ENCODE measurements at places on chromosomes 7 and 10.

DNA sequence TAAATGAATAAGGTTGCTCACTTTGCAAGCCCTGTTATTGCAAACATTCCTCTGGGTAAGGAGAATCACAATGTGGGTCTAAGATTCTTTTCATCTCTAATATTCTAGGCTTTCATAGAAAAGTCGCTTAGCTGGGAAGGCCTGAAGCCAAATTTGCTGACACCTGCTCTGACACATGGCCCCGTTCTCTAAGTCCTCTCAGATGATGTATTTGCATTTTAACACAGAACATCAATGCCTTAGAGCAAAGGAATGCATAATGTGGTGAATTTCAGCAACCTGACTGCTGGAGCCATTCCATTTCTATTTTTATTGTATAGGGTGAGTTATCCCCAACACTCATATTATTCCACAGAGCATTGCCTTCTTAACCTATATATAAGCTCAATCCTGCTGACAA lies 682.1 kb upstream of the NRP1 start:
- no peak for DNase-seq

DNA sequence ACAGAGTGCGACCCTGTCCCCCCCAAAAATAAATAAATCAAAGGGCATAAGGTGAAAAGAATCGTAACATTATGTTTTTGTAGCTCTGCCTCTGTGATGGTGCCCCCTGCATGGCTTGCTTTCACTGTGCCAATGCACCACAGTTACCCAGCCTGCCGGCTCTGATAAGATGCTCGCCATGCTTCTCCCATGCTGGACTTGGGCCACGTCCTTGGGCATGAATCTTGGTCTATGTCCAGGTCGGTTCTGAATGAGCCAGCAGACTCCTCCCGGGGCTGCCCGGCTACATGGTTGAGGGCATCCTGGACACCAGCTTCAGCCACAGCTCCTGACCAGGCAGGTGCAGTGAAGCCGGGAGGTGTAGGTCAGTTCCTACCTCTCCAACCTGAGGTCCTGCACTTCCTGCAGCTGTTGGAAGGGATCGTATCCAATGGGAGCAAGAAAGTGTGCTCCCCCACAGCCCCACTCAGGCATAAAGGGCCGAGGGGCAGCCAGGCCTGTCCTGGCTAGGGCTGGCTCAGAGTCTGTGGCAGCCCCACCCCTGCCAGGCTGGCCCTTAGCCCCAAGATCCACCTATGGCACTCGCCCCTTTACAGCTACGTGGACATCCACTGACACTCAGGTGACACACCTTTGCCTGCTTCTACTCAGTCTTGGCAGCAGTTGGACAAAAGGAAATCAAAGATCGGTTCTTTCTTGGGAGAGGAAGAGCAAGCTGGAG lies 34.1 kb downstream of the CHST3 start:
- DNase-seq = no peak

GRCh38 chr7:30159163-30159562 lies 24.4 kb downstream of the MTURN start:
- DNase-seq = peak; percentile 60

DNA sequence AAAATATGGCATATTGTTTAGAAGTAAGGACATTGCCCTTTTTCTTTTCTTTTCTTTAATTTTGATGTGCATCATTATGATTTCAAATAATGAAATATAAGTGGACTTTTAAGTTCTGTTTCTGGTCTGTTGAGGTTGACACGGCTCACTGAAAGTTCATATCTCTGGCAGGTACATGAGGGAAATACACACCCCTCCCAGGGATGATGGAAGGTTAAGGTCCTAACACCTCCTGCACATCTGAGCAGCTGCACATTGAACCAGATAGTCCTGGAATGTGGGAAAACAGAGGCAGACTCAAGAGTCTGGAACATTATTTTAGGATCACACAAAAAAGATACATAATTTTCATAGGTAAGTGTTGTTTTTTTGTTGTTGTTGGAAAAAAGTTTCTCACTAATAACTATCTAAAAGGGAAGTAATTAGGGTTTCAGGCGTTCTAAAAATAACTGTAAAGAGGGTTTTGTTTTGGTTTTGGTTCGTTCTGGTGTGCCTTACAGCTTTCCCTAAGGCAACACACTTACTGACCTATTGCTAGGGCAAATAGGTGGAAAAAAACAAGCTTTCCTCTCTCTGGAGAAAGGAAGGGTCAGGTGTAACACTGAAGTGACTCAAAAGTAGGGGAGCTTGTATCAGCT lies 201.2 kb upstream of the PRKCQ start:
- peak; percentile 14 for DNase-seq

DNA sequence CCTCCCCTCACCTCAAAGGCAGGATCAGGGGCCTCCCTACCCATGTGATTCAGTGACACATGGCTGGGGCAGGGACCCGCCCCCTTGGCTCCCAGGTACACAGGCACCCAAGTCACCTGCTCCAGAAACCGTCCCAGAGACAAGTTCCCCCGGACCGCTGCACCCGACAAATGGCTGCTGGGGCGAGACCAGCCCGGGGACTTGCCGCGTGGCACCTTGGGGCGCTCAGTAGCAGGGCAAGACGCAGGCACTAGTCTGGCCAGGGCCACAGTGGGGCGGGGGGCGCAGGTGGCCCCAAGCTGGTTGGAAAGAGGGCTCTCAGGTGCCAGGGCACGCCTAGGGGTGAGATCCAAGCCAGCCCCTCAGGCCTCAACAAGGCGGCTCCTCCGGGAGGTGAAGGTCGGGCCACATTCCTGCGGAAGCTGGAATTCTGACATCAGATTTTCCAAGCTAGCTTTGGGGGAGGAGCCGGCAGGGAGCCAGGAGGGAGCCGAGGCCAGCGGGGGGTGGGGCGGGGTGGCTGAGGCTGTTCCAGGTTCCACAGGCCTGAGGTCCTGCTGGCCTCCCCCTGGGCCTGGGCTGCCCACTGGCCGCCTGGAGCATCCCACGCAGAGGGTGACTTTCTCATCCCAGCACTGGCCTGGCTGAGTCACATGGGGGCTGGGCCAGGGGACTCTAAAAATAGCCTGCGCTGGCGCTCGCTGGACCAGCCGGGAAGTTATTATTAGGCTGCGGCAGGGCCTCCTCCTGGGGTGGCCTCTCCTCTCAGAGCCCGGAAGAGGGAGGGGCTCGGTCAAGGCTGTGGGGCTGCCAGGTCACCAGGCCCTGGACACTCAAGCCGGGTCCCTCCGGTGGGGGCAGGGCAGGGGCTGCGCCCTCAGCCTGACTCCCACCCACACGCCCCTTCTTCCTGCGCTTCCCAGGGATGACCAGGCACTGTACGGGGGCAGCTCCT lies 20.5 kb upstream of the INPP5A start:
- DNase-seq = no peak

- DNase-seq = no peak
Measured at GRCh38 chr7:54483523-54483922, 58.7 kb upstream of the VSTM2A start.

DNA sequence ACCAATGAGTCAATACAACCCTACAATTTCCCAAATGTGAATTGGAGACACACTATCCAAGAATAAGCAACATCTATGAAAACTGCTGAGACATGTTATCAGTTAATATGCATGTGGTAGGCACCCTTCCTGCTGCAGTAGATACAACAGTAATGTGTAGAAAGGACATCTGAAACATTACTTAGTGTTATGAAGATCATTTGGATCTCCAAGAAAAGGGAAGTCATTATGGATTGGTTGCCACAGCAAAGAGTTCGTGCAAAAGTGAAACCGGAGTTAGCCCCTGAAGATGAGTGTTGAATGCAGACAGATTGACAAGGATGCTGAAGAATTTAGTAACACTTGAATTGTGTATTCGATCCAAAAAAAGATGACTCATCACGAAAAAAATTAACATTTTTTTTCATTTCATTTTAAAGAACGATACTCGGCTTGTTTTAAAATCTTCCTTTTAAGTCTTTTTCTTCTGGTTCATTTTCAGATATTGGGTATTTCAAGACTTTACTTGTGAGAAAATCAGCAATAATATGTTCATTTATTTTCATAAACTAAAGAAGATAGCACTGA lies 322.4 kb upstream of the KLF6 start:
- no peak for DNase-seq

DNA sequence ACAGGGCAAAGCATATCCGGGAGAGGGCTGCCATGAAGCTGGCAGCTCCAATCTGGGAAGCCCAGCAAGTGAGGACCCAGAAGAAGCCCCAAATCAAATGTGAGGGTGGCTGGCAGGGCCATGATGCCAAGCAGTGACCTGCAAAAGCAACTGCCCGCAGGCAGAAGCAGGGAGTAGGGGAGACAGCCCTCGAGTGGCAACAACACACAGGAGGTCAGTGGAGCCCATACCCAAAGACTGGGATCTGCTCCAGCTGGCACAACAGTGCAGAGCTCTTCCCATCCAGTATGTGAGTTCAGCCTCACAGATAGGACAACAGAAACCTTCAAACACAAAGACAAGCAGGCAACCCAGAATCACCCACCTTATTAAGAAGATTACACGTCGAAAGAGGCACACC lies 45.0 kb downstream of the GRID1 start:
- no peak for DNase-seq

DNA sequence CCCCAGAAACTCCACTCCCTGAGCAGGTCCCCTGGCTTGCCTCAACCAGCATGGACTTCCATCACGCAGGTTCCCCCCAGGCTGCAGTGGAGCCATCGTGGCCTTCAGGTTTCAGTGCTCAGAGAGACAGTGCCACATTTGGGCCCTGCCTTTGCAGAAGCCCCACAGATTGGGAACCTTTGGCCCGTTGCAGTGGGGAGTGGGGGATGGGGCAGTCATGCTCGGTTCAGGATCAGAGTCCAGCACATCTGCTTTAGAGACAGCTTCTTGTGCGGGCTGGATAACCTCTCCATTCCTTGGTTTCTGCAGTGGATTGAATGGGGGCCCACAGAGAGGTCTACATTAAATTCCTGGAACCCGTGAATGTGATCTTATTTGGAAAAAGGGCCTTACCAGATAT lies 183.9 kb downstream of the EBF3 start:
- DNase-seq = no peak

DNA sequence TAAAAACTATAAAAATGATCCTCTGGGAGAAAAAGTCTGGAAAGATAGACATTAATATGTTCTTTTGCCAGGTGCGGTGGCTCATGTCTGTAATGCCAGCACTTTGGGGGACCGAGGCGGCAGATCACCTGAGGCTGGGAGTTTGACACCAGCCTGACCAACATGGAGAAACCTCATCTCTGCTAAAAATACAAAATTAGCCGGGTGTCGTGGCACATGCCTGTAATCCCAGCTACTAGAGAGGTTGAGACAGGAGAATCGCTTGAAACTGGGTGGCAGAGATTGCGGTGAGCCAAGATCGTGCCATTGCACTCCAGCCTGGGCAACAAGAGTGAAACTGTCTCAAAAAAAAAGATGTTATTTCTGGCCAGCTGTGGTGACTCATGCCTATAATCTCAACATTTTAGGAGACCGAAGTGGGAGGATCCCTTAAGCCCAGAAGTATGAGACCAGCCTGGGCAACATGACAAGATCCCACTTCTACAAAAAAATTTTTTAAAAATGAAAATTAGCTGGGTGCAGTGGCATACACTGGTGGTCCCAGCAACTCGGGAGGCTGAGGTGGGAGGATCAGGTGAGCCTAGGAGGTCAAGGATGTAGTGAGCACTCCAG lies 101.9 kb upstream of the LRRN3 start:
- DNase-seq = no peak

GRCh38 chr10:101287183-101287996 lies 58.1 kb upstream of the LBX1 start:
- DNase-seq = no peak

- DNase-seq = no peak
Measured at GRCh38 chr7:107185716-107186115, 16.9 kb downstream of the HBP1 start.

GRCh38 chr7:20577441-20578071 lies 37.9 kb upstream of the ABCB5 start:
- no peak for DNase-seq

DNA sequence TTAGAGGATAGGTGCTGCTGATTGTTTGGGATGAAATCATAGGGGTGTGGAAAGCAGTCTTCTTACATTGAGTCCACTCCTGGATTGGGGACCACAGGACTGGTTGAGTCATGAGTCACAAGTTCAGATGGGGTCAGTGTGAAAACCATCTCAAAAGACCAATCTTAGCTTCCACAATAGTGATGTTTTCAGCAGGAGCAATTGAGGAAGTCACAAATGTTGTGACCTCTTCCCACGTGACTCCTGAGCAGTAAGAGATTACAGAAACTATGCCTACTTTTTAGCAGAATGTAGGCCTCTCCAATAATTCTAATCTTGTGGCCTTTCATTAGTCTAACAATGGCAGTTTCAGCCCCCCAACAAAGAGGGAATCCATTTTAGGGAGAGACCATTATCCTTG lies 256.9 kb upstream of the CDC14C start:
- no peak for DNase-seq

DNA sequence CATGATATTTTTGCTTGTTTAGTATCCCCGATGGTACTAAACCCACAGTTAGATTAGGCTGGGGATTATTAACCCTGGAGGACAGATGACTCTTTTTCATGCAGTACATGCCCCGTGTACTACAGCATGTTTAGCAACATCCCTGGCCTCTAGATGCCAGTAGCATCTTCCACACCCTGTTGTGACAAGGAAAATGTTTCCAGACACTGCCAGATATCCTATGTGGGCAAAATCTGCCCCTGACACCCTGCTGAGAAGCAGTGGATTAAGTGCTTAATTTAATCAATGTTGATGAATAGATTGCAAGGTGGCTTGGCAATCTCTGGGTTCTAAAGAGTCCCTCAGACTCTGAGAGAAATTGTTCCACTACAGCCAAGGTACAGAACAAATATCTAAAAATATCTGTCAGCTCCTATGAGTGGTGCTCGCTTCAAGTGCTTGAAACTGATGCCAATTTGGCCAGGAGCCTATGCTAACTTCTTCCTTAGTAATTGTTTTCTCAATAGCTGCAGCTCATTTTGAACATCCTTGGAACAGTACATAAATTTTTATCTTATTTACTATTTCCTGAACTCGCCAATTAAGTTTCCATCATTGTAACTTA lies 247.0 kb downstream of the SORCS1 start:
- no peak for DNase-seq

DNA sequence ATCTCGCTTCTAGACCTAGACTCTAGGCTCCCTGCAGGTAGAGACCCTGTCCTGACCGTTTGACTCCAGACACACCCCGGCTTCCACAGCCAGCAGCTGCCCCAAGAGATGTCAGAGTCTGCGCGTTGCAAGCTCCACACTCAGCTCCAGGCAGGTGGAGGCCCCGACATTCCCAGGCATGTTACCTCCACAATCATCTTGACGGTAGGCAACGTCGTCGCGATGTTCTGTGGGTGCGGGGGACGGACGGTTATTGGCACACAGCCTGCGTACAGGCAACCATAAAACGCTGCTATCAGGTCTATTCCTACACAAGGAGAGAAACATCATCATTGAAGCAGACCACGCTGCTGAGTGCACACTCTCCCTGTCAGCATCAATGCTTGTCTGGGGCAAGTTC lies 213.2 kb downstream of the ZMYND11 start:
- DNase-seq = no peak

DNA sequence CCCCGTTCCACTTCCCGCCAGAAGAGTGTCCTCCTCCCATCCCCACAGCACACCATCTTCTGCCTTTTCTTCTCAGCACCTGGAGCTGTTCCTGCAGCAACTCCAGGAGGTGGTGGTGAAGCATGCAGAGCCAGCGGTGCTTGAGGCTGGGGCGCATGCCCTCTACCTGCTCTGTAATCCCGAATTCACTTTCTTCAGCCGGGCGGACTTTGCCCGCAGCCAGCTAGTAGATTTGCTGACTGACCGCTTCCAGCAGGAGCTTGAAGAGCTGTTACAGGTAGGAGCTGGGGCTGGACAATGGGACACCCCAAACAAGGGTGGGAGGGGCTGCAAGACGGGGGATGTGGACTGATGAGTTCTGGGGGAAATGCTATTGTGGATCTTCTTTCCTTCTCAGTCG lies 19.1 kb upstream of the PVRIG start:
- no peak for DNase-seq

All from B cell (primary cell).